ENCODE measurements at places on chromosomes 6 and 20.
A peak's percentile ranks its signal among the peaks of the same experiment; 100 is the strongest.

DNA sequence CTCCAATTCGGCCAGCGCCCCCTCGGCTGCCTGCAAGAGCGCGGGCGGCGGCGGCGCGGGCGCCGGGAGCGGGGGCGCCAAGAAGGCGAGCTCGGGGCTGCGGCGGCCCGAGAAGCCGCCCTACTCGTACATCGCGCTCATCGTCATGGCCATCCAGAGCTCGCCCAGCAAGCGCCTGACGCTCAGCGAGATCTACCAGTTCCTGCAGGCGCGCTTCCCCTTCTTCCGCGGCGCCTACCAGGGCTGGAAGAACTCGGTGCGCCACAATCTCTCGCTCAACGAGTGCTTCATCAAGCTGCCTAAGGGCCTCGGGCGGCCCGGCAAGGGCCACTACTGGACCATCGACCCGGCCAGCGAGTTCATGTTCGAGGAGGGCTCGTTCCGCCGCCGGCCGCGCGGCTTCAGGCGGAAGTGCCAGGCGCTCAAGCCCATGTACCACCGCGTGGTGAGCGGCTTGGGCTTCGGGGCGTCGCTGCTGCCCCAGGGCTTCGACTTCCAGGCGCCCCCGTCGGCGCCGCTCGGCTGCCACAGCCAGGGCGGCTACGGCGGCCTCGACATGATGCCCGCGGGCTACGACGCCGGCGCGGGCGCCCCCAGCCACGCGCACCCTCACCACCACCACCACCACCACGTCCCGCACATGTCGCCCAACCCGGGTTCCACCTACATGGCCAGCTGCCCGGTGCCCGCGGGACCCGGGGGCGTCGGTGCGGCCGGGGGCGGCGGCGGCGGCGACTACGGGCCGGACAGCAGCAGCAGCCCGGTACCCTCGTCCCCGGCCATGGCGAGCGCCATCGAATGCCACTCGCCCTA is 963 bp downstream of the FOXF2 start:
- no peak for DNase-seq

GRCh38 chr20:4637081-4637797 is 84.5 kb upstream of the PRND start:
- no peak for DNase-seq

DNA sequence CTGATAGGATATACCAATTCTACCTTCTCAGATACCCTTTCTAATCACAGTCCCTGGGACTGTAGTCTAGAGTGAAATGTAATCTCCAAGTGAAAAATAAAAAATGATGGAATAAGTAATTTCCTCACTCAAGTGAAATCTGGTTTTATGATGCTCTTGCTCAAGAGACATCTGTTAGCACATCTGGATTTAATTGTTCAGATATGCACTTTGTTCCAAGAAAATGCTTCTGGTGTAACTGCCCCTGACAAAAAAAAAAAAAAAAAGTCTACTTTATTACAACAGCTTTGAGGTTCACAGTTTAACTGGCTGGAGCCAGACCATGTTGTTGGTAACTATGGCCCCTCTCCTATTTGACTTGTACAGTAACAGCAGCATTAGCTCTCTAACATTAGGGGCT is 251.8 kb downstream of the BTBD9 start:
- no peak for DNase-seq

DNA sequence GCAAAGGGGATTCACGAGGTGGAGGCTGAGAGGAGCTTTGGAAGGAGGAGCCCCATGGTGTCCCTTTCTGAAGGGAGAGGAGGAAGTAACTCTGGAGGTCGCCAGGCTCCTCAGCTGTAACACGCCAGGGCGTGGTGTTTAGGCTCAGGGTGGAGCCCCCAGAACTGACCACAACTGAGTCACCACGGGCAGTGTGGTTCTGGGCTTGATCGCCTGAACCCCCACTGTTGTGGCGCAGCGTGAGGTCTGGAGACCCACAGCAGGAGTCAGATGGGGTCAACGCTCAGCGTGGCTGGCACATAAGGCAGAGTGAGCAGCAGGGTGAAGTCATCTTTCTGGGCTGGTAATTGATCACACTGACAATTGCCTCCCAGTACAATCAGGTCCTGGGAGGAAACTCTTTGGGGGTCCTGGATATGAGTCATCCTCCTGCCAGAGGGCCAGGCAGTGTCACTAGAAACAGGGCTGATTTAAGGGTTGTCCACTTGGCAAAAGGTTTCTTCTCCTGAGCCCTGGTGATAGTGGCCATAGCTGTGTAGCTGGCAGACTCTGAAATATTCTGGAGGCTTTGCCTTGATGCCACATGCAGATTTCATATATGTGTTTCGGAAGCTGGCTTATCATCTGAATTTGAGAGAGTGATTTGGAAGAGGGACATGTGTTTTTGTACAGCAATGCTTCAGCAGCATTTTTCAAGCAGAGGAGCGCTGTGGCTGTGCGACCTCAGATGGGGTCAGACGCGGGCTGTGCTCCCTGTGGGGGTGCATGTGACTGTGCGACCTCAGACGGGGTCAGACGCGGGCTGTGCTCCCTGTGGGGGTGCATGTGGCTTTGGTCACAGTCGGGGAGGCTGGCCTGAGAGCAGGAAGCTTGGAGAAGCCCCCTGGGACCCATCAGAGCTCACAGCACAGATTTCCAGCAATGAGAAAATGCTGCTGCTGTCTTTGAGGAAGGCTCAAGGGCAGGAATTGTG is 50.0 kb downstream of the SYNJ2 start:
- DNase-seq = no peak

DNA sequence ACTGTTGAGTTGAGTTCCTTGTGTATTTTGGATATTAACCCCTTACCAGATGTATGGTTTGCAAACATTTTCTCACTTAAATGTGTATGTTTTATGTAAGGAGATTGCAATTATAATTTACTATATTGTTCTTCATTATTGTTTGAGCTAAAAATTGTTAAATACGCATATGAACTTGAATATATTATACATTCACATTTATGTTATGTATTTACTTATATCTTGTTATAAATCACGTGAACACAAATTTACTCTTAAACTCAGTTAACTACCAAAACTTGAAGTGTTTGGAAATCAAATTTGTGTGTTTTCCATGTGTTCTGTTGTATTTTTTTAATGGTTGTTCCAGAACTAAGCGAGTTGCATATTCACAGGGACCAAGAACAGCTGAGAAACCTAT is 18.3 kb downstream of the CDC40 start:
- DNase-seq = no peak

DNA sequence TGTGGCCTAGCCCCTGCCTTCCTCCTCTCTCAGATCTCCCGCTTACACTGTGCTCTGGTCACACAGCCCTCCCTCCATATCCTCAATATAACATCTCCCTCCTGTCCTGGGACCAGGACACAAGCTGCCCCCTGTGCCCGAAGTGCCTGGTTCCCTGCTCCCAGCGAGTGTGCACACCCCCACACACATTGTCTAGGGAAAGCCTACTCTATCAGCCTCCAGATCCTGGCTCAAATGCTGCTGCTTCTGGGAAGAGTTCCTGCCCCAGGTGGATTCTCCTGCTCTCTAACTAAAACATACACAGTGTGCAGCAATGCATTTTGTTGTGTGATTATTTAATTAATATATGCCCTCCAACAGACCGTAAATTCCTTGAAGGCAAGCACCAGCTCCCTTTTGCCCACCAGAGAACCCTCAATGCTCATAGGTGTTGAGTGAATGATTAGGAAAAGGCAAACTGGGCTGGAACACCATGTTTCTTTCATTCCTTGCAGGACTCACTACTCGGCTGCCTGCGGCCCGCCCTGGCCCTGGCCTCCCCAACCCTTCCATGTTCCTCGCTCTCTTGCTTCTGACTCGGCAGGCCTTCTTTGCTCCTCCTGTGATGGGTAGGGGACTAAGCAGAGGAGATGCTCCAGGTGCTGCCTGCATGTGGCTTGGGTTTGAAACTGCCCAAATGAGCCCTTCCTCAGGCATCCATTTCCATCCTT is 194.6 kb downstream of the ZDHHC14 start:
- no peak for DNase-seq

- DNase-seq = no peak
Measured at GRCh38 chr6:135651964-135652755, 154.6 kb upstream of the AHI1 start.

DNA sequence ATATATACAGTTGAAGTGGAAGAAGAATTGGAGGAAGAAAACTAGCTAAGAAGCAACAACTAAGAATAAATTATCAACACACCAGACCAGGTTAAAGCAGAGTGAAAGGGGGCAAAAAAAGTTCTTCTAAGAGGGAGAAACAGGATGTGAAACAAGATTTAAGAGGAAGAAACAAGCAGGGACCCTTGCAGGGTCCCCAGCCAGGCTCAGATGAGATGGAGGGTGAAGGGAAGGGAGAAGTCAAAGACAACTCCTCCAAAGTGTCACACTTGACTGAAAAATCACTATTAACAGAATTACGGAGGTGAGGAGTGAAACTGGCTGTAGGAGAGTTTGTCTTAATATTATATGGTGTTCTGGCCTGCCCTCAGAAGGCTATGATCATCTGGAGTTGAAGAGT is 65.4 kb downstream of the MTFR2 start:
- no peak for DNase-seq

DNA sequence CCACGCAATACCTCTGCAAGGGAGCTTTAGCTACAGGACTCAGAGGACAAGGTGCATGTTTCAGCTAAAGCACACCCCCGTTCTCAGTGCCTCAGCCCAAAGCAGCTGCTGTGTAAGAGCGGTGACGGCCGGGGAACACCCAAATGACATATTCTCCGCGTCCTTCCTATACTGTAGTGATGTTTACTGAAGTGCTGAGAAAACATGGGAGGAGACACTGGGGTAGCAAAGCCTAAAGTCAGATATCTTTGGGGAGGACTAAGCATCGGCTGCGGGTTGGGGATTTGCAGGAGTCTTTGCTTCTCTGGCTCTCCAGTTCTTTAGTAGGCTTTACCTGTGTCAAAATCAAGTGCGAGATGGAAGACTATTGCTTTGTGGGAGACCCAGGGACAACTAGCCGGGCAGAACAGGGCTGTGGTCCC is 1.7 kb downstream of the SLC22A23 start:
- DNase-seq = no peak

- peak; percentile 76 for DNase-seq
Measured at GRCh38 chr6:82247505-82248272, at the start of gene IBTK. IBTK (minus strand) TSS chr6:82247744; CDS start chr6:82240486, 7,258 bp downstream.

- DNase-seq = peak; percentile 69
Measured at GRCh38 chr6:146974351-146974750, 229.9 kb upstream of the STXBP5 start.

- DNase-seq = no peak
Measured at GRCh38 chr6:80020381-80021120, 16.1 kb downstream of the TTK start.

DNA sequence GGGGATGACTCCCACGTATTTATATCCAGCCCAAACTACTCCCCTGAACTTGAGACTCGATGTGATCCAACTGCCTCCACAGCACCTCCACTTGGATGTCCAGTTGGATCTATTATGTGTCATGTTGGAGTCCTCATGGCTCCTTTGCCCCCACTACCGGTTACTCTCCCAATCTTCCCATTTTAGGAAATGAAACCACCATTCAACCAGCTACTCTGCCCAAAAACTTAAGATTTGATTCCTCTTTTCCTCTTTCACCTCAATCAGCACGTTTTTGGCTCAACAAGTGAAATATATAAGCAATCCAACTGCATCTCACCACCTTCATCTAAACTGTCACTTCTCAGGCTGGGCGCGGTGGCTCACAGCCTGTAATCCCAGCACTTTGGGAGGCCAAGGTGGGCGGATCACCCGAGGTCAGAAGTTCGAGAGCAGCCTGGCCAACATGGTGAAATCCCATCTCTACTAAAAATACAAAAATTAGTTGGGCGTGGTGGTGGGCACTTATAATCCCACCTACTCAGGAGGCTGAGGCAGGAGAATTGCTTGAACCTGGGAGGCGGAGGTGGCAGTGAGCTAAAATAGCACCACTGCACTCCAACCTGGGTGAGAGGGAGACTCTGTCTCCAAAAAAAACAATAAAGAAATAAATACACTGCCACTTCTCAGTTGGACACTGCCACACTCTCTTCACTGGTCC is 3.4 kb downstream of the AHCY start:
- DNase-seq = no peak

GRCh38 chr20:385448-385847 is 4.9 kb downstream of the TRIB3 start:
- DNase-seq = no peak

DNA sequence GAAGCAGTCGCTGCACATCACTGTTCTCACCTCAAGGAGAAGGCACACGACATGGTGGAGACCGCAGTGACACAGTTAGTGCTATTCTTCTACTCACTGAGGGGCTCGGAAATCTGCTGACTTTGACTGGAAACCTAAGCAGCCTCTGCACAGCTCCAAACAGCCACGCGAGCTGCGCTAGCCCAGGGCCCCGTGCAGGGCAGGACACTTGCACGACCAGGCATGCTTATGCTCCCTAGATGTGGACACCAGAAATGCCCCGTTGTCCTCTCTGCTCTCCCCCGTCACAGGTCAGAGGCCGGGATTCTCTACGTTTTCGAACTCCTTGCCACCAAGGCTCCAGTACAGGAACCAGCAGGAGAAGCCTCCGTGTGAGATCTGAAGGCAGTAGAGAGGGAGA is 201.1 kb downstream of the WDR27 start:
- DNase-seq = no peak

- DNase-seq = no peak
Measured at GRCh38 chr6:25883536-25883935, 9.5 kb upstream of the SLC17A3 start.

GRCh38 chr6:169142538-169142844 is 111.2 kb downstream of the THBS2 start:
- no peak for DNase-seq

GRCh38 chr20:51800060-51800871 is 2.1 kb downstream of the SALL4 start:
- no peak for DNase-seq

DNA sequence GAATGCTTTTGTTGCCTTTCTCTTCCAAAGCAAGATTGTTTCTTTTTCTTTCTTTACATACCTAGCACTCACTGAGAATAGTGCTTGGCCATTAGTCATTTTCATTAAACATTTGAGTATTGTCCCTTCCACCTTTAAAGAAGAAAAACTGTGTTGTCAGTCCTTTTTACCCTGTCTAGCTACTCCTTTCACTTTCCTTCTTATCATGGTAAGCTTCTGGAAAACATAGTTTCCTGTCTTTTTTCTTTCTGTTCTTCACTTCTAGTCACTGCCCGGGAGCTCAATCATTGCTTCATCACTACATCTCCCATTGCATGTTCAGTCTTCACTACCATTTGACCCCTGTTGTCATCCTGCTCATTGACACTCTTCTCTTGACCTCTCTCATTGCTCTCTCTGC is 12.1 kb downstream of the VAPB start:
- no peak for DNase-seq

GRCh38 chr6:22334778-22335177 is 37.9 kb upstream of the PRL start:
- no peak for DNase-seq

DNA sequence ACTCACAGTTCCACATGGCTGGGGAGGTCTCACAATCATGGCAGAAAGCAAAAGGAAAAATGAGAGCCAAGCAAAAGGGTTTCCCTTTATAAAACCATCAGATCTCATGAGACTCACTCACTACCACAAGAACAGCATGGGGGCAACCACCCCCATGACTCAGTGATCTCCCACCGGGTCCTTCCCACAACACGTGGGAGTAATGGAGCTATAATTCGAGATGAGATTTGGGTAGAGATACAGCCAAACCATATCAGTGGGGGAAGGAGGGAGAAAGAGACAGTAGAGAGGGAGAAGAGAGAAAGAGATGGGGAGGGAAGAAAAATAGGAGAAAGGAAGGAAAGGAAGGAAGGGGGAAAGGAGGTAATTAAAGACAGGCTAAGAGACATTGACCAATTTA is 30.1 kb downstream of the GMDS start:
- no peak for DNase-seq

Data from LNCaP clone FGC (cell line).